ENCODE measurements at places on chromosomes 2 and 18.

DNA sequence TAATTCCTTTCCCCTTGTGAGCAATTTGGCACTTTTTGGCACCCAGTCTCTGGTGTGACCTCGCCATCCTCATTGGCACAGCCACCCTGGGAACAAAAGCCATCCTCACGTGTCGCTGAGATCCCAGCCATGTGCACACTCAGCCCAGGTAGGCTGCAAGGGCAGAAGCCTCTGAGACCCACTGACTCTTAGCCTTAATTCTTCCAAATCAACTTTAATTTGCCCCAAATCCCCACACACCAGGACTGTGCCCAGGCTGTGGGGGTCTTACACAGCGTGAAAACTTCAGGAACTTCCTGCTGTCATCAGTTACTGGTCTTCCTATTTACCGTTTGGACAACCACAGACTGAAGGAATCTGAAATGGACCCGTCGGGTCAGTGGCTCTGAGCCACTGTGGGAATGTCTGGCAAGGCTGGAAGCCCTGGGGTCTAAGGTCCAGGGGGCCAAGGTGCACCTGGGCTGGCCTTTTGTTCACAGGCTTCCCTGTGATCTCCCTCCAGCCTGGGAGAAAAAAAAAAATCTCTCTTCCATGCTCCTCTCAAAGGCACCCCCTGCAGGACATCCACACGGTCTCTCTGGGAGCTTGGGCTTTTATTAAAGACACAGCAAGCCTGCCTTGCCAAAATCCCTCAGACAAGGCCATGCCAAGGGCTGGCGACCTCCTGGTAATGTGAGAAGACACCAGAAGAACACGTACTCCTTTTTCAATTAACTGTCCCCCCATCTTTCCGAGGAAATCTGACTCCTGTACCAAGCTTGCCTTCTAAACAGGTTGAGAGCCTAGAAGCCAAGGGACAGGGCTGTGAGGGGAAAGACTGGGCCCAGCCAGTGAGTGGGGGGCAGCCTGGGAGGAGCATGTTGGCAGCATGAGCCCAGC is 42.1 kb upstream of the LAPTM4A start:
- no peak for DNase-seq

DNA sequence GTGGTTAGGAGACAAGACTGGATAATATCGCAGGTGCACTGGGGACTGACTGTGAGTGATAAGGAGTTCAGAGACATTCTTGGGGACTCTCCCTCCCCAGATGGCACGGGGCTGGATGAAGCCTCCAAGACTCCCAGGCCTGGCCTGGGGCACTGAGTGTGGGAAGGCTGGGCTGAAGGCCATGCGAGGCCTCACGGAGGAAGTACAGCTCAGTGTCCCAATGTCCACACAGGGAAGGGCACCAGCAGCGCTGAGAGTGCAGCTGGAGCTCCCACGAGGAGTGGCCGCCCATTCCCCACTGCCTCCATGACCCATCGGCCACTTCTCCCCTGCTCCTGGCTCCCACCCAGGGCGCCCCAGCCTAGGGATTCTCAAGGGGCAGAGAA is 6.5 kb downstream of the MFSD2B start:
- DNase-seq = no peak

GRCh38 chr2:46333912-46334311 is 36.7 kb downstream of the EPAS1 start:
- DNase-seq = no peak

- no peak for DNase-seq
Observed at GRCh38 chr2:79100285-79100684, 12.5 kb upstream of the REG1B start.

GRCh38 chr2:75464348-75464946 is 96.3 kb downstream of the EVA1A start:
- DNase-seq = no peak

- DNase-seq = peak; percentile 8
Observed at GRCh38 chr18:13375302-13376255, 157.0 kb downstream of the LDLRAD4 start.

DNA sequence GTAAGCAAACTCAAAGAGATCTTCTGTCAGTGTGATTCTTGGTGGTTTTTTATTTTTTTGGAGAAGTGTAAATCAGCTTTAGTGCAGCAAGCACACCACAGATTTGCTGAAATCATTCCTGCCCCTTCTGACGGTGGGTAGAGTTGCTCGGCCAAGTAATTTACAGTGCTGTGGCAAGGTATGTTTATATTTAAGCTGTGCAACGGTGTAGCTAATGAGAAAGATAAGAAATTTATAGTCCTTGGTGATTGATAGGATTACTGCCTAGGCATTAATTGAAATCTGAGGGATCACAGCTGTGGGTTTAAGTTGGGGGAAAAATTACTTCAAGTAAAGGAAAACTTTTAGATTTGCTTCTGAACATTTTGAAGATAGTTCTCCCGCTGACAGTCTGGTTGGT is 286.6 kb downstream of the AGAP1 start:
- DNase-seq = no peak

DNA sequence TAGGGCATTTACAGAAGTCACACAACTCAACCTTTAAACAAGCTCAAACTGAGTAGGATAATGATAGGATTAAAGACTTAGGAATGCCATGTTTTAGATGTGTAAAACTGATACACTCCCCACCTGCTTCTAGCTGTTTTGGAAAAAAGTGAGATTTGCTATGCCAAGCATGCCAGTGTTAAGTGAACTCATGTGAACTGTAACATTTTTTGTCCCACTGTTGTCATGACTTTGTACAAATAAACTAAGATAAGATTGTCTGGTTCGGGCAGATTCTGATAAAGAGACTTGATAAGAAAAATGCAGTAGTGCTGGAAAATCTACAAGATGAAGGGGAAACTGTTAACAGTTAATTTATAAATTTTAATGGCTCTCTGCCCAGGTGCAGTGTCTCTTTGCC is 66.5 kb downstream of the GLS start:
- no peak for DNase-seq

GRCh38 chr2:34261701-34262100 is 662.6 kb upstream of the FAM98A start:
- DNase-seq = no peak

DNA sequence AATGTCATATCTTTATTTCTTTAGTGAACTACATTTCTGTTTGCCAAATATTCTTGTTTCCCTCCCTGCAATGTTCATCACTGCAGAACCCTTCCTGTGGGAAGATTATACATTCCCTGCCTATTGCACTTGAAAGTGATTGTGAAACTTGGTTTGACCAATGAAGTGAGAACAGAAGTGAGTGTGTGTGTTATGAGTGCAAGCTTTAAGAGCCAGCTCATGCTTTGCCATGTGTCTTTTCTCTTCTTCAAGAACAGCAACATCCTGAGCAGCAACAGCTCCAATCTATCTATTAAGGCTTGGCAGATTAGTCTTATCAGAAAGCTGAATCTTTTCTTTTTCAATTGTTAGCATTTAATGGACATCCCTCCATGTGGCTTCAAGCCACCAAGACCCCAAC is 42.0 kb upstream of the UBE2E3 start:
- no peak for DNase-seq

DNA sequence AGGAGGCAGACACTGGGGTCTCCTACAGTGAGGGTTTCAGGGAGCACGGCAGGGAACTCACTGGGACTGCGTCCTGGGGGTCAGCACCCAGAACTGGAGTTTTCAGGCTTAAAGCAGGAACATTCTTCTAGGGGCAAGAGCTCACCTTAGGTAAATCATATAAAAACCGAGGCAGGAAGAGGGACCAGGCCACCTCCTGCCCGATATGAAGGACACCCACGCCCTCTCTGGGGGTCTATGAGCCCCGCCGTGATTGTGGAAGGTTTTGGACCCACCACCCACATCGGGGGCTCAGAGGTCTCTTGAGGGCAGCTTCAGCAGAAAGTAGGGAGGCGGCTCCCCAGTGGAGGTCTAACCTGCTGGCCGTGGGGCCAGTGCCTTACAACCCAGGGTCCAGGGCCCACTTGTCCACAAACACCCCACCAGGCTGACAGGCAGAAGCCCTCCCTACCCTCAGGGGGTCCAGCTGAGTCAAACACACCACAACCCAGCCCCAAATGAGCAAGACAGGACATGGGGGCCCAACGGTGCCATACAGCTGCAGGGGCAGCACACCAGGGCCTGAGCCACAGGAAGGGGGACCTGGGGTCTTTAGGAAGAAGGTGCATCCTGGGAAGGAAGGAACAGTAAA is 25.3 kb downstream of the CROCC2 start:
- DNase-seq = no peak

DNA sequence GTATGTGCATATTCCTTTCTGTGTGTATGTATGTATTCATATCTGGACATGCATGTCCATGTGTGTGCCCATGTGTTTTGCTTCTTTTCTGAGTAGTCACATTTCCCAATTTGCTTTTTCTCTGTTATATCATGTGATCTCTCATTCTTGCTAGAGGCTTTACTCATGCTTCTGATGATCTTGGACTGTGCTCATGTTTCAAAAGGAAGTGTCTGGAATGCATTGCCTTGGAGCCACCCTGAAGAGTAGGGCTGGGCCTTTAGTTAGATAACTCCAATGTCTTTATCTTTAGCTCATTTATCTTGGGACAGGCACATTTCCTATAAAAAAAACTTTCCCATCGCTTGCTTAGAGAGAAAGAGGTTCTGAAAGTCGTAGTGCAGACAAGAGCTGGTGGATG is 859.2 kb downstream of the CNTNAP5 start:
- DNase-seq = no peak

DNA sequence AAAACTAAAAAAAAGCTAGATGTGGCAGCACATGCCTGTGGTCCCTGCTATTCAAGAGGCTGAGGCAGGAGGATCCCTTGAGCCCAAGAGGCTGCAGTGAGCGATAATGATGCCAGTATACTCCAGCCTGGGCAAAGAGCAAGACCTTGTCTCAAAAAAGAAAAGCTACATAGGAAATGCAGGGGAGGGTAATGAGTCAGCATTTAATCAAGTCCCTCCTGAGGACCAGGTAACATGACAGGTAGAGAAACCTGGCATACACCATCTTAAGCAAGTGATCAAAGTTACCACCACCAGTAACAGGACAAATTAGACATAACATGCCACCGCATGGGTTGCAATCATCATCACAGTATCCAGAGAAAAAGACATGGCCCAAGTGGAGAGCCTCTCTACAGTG is 25.8 kb downstream of the MYO5B start:
- no peak for DNase-seq

DNA sequence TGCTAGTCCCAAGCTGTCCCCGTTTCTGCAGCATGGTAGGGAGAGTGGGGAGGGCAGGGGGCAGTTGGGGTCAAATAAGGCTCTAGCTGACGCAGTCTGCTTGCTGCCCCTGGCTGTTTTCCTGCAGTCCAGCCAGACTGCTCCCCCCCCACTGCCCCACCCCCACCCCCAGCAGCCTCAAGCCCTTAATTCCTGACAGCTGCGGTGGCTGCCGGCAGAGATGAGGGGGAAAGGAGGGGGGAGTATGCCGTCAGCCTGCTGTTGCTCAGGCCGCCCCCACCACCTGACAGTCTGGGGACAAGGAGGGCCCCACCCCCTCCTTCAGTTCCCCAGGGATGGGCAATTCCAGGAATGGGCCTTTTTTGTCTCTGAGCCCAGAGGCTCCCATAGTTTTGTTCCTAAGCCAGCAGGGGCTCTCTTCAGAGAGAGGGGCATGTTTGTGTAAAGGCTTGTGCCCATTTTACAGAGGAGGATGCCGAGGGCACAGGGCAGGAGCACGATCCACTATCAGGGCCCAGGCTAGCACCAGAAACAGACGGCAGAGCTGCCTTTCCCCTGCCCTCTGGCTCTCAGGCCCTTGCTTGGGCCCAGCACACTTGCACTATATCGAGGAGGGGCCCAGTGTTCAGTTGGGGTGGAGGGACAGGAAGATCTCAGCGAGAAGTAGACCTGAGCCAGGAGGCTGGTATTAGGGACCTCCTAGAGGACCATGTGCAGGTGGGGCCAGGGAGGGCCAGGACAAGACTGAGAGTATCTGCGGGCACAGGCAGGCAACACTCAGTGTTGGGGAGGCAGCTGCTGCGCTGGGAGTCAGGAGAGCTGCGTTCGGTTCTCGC is 1.5 kb upstream of the WNT10A start:
- DNase-seq = no peak

GRCh38 chr18:70256994-70257393 is 31.9 kb upstream of the SOCS6 start:
- DNase-seq = no peak

- no peak for DNase-seq
Observed at GRCh38 chr18:12048010-12048826, 45.4 kb upstream of the ANKRD62 start.

- DNase-seq = no peak
Observed at GRCh38 chr2:180231015-180231414, 223.9 kb upstream of the CWC22 start.

GRCh38 chr18:47143153-47143552 is 7.1 kb downstream of the HDHD2 start:
- no peak for DNase-seq

GRCh38 chr2:231662811-231663457 is 45.4 kb upstream of the PTMA start:
- DNase-seq = no peak

GRCh38 chr2:19711470-19712372 is 190.1 kb downstream of the TTC32 start:
- no peak for DNase-seq

DNA sequence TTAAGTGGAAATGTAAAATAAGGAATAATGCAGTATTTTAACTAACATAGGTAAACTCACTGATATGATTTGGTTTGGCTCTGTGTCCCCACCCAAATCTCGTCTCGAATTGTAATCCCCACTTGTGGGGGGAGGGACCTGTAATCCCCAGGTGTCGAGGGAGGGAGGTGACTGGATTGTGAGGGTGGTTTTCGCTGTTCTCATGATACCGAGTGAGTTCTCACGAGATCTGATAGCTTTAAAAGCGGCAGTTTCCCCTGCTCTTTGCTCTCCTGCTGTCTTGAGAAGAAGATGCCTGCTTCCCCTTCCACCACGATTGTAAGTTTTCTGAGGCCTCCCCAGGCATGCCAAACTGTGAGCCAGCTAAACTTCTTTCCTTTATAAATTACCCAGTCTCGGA is 109.4 kb upstream of the LYPD6 start:
- DNase-seq = no peak

- DNase-seq = no peak
Observed at GRCh38 chr2:54526226-54526879, 70.2 kb downstream of the SPTBN1 start.

DNA sequence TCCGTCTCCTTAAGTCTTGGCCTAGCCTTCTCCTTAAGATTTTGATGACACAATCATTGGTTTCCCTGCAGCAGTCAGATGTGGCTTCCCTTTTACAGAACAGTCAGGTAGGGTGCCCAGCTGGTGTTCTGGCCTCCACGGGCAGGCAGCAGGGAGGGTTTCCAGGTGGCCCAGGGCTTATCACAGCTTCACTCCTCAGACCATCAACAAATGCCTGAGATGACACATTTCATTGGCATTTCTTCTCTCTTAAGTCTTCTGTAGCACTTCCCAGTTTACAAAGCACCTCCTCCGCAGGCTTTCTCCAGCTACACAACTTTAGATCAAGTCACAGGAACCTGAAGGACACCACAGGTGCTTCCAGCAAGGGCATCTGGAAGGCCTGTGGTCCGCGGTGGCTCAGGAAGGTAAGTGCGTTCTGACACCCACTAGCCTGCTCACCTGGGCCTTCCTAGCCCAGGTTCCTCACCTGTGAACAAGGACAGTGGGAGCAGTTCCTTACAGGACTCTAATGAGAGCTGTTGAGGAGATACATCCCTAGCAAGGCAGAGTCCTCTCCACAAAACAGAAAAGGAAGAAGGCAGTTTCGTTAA is 37.6 kb downstream of the PTPN18 start:
- DNase-seq = no peak

All from effector CD8-positive, alpha-beta T cell (primary cell).